ELF-1 (cell line): ENCODE measurements at places on chromosomes 2 and 18.

- no peak for DNase-seq
Observed at GRCh38 chr2:227460070-227460485, 11.9 kb upstream of the AGFG1 start.

- no peak for DNase-seq
Observed at GRCh38 chr2:145845207-145845894, 1325.4 kb upstream of the ZEB2 start.

DNA sequence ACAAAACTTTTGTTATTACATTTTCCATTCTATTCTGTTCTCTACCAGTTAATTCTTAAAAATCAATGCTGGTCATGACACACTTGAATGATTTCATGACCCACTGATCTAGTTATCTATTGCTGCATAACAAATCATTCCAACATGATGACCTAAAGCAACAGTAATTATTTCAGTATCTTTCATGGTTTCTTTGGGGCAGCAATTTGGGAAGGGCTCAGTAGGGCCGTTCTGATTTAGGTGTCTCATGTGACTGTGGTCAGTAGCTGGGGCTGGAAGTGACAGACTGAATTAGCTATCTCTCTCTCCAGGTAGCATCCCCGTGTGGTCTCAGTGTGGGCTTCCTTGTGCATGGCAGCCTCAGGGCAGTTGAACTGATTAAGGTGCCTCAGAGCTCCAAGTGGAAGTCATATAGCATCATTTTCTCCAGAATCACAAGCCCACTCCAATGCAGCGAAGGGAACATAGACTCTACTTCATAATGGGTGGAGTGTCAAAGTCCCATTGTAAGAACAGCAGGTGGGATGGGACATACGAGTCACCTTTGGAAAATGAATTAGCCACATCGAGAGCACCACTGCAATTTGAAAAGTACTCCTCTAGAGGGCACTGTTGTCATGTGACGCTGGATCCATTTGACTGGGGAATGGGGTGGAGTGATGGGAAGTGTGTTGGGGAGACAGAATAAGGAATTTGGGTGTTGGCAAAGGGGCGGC lies 39.1 kb upstream of the FAM136A start:
- DNase-seq, result peak; percentile 77

GRCh38 chr2:160921386-160921964 lies 238.8 kb upstream of the TANK start:
- DNase-seq, result no peak

GRCh38 chr2:60899892-60900249 lies 18.5 kb downstream of the REL start:
- DNase-seq, result no peak

DNA sequence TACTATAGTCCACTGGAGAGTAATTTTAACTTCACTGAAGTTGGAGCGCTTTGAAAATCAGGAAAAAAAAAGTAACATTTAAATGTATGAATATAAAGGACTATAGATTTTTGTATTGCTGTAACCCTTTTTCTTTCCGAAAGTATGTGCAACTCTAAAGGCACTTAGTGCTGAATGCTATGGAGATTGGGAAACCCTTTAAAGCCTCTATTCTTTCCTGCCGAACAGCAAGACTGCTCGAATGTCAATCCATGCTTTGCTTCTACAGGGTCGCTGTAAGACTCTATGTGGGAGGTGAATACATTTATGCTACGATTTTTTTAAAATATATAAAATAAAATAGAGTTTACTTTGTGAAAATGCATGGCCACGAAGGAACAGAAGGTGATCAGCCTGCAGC lies 825 bp downstream of the GRB14 start:
- DNase-seq, result no peak

GRCh38 chr2:39631718-39632117 lies 34.0 kb upstream of the TMEM178A start:
- DNase-seq, result peak; percentile 57

- no peak for DNase-seq
Observed at GRCh38 chr2:62176801-62177200, 19.1 kb upstream of the B3GNT2 start.

GRCh38 chr2:3298191-3298590 lies 79.4 kb downstream of the EIPR1 start:
- no peak for DNase-seq

- DNase-seq, result peak; percentile 7
Observed at GRCh38 chr2:231286964-231287363, 88.5 kb downstream of the ARMC9 start.

DNA sequence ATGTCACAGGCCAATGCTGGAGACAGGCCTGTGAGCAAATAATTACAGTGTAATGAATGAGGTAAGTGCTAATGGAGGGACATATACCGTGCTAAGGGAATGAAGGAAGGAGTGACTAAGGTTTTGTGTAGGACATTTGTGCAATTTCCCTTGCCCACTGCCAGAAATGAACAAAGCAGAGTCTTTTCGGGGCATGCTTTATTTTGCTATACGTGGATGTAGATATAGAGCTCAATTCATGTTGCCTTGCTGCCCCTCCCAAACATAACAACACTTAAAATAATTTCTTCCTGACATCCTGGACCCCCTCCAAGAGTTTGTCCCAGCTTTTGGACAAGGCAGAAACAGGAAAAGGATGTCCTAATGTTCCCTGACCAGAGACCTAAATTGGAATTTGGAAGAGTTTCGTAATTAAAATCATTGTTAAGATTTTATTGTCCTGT lies 23.7 kb upstream of the CD28 start:
- DNase-seq, result no peak

GRCh38 chr2:176096986-176097819 lies 2.4 kb upstream of the HOXD12 start:
- peak; percentile 90 for DNase-seq

- DNase-seq, result no peak
Observed at GRCh38 chr2:157822993-157823392, 53.1 kb downstream of the ACVR1 start.

GRCh38 chr2:44706681-44707553 lies 234.6 kb upstream of the SIX3 start:
- DNase-seq, result no peak

GRCh38 chr2:119249855-119250717 lies 26.5 kb downstream of the STEAP3 start:
- no peak for DNase-seq

DNA sequence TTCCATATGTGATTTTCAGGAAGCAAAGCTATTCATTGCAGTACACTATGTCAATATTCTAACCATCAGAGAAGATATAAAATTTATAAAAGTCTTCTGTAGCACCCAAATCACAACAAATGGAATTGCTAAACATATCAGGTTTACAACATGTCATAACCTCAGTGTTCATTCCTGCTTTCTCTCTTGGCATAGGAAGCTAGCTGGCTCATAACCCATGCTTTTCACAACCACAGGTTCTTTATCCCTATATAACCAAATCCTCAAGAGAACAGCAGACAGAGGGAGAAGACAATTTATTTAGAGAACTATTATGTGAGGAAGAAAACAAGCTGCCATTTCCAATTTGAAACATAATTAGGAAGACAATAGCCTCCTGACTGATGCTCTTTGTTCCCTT lies 997.0 kb upstream of the ACVR2A start:
- no peak for DNase-seq

- no peak for DNase-seq
Observed at GRCh38 chr18:75782826-75783225, 355.3 kb upstream of the SMIM21 start.

DNA sequence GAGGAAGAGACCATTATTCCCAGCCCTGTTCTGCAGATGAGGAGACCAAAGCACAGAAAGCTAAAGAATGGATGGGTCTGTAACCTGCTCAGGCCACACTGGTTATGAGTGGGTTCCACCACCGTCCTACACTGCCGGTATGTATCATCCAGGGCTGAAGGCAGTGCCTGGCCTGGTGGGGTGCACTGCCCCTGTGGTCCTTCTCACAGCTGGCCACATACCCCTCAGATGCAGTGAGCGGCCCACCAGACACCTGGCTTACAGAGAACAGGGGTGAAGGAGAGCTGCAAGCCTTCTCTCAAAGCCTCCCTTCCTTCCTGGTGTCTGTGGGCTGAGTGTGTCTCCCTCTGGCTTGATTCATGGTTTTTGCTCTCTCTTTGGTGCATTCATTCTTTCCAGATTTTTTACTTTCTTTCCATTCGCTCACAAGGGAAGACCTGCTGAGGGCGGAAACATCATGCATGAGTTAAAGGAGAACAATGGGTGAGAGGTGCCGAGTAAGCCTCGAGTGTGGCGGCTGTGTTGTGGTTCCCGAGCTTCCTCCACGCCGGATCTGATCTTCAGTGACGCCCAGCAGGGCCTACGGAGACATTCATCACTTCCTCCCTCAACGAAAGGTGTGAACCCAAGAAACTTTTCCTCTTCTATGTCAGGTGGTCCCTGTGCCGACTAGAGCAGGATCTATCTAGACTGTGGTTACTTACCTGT lies 62.1 kb upstream of the REL start:
- DNase-seq, result no peak

- no peak for DNase-seq
Observed at GRCh38 chr2:15269043-15269442, 292.1 kb downstream of the NBAS start.

GRCh38 chr2:11175293-11175795 lies 20.1 kb downstream of the SLC66A3 start:
- DNase-seq, result no peak

- DNase-seq, result no peak
Observed at GRCh38 chr2:164815071-164815793, 26.4 kb downstream of the COBLL1 start.

- DNase-seq, result no peak
Observed at GRCh38 chr18:54023471-54023870, 201.0 kb downstream of the MBD2 start.

- DNase-seq, result no peak
Observed at GRCh38 chr2:96684883-96685576, 42.5 kb downstream of the FER1L5 start.

DNA sequence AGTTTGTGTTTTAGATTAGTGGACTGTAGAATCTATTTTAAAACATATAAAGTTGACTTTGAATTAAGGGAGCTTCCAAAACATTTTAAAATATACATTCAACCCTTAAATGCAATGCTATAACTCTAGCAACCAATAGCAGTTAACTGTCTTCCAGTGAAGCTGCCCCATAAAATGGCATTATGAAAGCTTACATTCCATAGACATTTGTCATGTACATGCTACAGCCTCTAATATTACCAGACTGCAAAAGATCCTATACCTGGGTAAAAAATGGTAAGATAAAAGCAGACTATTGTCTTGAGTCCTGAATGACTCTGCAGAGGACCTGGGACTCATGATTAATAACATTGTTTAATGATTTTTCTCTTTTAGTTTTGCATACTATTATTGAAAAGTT lies 489.4 kb downstream of the LRP1B start:
- no peak for DNase-seq

DNA sequence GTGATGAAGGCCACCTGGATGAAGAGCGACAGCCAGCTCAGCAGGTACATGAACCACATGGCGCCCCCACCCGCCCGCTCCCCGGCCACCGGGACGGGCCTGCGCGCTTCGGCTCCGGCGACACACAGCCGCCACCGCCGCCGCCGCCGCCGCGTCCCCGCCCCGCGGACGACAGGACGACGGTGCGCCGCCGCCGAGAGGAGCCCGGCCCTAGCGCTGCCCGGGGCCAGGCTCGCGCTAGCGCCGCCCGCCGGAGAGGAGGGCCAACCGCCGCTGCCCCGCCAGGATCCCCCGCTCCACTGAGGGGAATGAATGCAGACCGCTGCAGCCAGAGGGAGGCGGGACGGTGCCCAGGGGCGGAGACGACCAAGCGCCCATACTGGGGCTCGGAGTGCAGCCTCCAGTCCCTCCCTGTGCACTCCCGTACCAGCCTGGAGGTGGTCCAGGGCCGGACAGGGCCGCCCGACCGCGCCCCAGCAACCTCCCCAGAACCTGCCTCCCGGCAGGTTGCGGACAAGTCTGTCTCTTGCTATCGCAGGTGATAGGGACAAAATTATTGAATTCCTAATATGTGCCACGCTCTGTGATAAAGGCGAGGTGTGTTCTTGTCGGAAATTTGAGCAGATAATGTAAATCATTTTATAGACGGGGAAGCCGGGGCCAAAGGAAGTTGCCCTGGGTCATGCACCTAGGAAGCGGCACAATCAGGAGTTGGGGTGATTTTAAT lies at the start of gene TEX261:
TSS of gene TEX261 (minus strand) at position 175 of the 727 bp plus-strand sequence. CDS start at position 59, 116 bp downstream.
- peak; percentile 92 for DNase-seq

- no peak for DNase-seq
Observed at GRCh38 chr18:54606835-54607212, 15.8 kb downstream of the DYNAP start.

- no peak for DNase-seq
Observed at GRCh38 chr18:148841-149240, 9.5 kb upstream of the USP14 start.

DNA sequence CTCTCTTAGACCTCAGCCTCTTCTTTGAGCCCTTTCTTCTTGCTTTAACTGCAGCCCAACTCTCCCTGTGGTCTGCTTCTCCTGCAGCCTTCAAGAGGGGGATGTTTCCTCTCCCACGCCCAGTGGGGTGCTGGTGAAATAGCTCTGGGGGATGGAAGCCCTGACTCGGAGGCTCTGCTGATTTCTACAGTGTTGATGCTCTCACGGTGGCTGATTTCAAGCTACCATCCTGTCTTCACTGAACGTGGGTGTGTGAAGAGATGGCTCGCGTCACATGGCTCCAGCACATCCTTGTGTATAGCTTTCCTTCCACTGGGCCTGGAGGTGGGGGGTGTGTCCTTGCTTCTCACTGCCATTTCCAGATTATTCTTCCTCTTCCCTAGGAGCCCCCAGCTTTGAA lies 20.0 kb downstream of the MPP4 start:
- no peak for DNase-seq
